ENCODE measurements at places on chromosomes 6 and 20. TPM values are rescaled to one million over a fixed set of nuclear protein-coding genes. Genes with fewer than 3 reads are reported as not detected.

- no peaks in the 10 kb centered on the region for H3K36me3 ChIP-seq
- no peaks in the 10 kb centered on the region for H3K27me3 ChIP-seq
- H3K4me3 ChIP-seq, result no peak overlapping the region
- peaks cover 18% of the 10 kb centered on the region for H3K4me1 ChIP-seq
- no peak overlapping the region for H3K27ac ChIP-seq
These were observed 22.2 kb downstream of the PTPRK start for GRCh38 chr6:128498234-128498633.

The MCCD1 gene
- total RNA-seq, result not detected

DNA sequence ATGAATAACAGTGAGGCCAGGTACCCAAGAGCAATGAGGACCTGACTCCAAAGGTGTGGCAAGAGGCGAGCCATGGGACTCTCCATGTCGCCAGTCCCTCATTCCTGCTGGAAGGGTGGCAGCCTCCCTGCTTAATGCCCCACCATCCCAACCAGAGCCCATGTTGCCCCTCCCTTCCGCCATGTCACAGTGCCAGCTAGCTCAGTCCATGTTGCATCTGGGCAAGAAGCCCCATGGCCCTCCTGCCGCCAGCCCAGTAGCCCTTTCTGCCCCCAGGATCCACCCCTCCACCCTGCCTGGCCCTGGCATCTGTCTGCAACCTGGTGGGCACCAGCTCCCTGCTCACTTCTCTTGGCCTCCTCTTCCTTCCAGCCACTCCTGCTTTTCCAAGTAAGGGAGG, 6.0 kb upstream of the CPNE5 start:
- DNase-seq, result no peak
- peaks cover 9% of the 10 kb centered on the region for H3K27me3 ChIP-seq
- H3K4me3 ChIP-seq, result no peak overlapping the region
- H3K27ac ChIP-seq, result no peak overlapping the region
- no peaks in the 10 kb centered on the region for H3K36me3 ChIP-seq
- peaks cover 21% of the 10 kb centered on the region for H3K4me1 ChIP-seq

DNA sequence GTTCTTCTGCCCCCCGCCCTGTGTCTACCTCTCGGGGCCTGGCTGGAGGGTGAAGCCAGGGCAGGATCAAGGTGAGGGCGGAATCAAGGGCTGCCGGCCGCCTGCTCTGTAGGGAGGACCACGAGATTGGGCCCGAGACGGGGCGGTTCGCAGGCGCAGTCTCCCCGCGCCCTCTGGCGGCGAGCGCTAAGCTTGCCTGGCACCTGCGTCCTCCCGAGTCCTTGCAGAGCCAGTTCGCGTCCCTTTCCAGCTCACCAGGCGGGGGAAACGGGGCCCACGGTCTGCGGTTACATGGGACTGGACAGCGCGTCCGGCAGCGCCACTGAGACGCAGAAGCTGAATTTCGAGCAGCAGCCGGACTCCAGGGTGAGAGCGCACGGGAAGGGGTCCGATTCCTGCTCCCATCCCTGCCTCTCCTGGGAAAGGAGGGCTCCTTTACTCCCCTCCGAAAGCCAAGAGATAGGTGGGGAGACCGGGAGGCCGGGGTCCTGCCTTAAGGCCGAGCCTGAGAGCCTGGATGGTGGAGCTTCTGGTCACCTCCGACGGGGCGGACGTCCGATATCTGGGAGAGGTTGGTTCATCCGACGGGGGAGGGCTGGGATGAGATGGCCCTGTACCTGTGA, 3.6 kb upstream of the MATN4 start:
- peaks cover 2% of the 10 kb centered on the region for H3K27me3 ChIP-seq
- no peaks in the 10 kb centered on the region for H3K4me1 ChIP-seq
- no peak for DNase-seq
- H3K36me3 ChIP-seq, result no peaks in the 10 kb centered on the region

The SLC26A8 gene
- total RNA-seq, result not detected

The GGTLC1 gene
- not detected for total RNA-seq

DNA sequence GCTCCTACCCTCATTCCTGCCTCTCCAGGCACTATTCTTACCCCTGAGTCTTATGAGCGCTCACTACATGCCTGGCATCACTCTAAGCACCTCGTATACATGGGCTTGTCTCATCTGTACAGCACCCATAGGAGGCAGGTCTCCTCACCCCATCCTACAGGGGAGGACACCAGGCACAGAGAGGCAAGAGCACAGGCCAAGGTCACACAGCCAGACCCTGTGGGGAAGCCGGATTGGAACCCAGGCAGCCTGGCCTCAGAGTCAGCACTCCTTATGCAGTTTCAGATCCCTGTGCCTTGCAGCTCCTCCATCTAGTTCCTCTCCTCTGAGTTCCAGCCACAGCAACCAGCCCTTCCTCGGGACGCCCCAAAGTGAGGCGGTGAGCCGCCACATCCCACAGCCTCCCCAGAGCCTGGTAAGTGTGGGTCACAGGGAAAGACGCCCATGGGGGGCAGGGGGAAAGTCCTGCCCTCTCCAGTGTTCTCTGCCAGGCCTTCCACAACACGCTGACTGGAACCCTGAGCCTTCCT, 103.3 kb downstream of the NFATC2 start:
- no peaks in the 10 kb centered on the region for H3K4me1 ChIP-seq
- H3K27me3 ChIP-seq, result no peaks in the 10 kb centered on the region
- no peak overlapping the region for H3K27ac ChIP-seq
- H3K36me3 ChIP-seq, result no peaks in the 10 kb centered on the region

The ZBTB46 gene
- 2.4 TPM for total RNA-seq

The ENPP5 gene
- 1.5 TPM for total RNA-seq

The BTNL2 gene
- not detected for total RNA-seq

DNA sequence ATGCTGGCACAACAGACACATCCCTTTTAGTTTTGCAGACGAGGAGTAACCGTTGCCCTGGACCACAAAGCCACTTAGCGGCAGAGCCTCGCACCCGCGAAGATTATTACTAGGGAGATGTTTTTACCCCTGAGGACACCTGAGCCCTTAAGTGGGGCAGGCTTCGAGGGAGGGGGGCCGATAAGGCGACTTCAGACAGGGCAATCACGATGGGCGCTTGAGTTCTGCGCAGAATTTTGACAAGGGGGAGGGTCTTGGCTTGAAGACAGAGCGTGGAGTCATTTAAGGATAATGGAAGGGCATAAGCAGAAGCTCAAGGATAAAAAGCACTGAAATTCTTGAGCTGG, 650 bp upstream of the TTK start:
- no peaks in the 10 kb centered on the region for H3K36me3 ChIP-seq
- no peak for DNase-seq
- H3K27me3 ChIP-seq, result no peaks in the 10 kb centered on the region
- H3K4me3 ChIP-seq, result peak overlapping the region; percentile 65
- peak overlapping the region; percentile 94 for H3K27ac ChIP-seq

- peak within 1 kb of the TSS; percentile 89 for H3K4me3 ChIP-seq
- no peaks in the 10 kb centered on the region for H3K36me3 ChIP-seq
- peak; percentile 28 for DNase-seq
These were observed at the start of gene HIVEP2 for GRCh38 chr6:142945049-142945445. HIVEP2 (minus strand) TSS chr6:142945176; CDS start chr6:142774738, 170,438 bp downstream.

DNA sequence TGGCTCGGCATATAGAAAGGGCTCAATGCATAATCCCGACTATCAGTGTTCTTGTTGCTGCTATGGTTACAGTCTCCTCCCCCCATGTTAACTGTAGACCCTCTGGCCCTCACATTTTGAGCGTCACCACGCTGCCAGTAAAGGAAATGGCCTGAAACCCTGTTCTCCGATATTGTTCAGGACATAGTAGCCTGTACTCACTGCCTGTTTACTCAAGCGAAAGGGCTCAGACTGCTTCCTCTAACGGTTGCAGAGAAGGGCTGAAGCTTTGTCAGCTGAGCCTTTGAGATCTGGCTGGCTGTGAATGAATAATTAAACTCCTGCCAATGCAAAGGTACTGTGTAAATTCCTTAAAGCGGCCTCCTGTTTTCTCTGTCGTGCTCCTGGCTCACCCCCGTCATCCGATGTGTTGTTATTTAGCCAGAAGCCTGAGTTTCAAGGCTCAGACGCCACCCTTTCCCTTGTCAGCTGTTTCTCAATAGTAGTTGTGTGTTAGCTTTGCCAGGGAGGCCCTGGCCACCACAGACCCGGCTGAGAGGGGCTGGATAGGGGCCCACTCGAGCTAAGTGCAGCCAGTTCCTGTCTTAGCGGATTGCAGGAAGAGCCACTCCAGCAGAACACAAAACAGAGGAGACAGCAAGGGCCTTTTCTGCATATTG, 31.2 kb upstream of the RALGAPA2 start:
- H3K4me3 ChIP-seq, result no peak overlapping the region
- H3K27me3 ChIP-seq, result peaks cover 17% of the 10 kb centered on the region
- H3K4me1 ChIP-seq, result peaks cover 41% of the 10 kb centered on the region
- peak overlapping the region; percentile 63 for H3K27ac ChIP-seq
- H3K36me3 ChIP-seq, result no peaks in the 10 kb centered on the region

DNA sequence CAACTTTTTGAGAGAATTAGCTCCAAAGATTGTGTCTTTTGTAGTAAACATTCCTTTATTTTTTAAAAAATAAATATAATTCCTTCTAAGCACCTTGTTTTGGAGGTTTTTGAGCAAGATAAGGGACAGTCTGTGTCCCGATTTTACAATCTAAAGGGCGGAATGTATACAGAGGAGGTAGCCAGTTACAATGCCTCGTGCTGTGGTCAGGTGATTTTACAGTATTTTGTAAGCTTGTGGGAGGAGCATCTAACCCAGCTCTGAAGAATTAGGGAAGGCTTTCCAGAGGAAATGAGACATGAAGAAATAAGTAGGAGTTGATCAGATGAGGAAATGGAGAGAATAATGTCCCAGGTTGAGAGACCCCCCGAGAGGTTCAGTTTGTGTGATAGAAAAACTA, 1.3 kb downstream of the HINT3 start:
- DNase-seq, result no peak
- no peaks in the 10 kb centered on the region for H3K36me3 ChIP-seq
- H3K27ac ChIP-seq, result peak overlapping the region; percentile 94
- H3K4me1 ChIP-seq, result peaks cover 53% of the 10 kb centered on the region
- peak overlapping the region; percentile 90 for H3K4me3 ChIP-seq

DNA sequence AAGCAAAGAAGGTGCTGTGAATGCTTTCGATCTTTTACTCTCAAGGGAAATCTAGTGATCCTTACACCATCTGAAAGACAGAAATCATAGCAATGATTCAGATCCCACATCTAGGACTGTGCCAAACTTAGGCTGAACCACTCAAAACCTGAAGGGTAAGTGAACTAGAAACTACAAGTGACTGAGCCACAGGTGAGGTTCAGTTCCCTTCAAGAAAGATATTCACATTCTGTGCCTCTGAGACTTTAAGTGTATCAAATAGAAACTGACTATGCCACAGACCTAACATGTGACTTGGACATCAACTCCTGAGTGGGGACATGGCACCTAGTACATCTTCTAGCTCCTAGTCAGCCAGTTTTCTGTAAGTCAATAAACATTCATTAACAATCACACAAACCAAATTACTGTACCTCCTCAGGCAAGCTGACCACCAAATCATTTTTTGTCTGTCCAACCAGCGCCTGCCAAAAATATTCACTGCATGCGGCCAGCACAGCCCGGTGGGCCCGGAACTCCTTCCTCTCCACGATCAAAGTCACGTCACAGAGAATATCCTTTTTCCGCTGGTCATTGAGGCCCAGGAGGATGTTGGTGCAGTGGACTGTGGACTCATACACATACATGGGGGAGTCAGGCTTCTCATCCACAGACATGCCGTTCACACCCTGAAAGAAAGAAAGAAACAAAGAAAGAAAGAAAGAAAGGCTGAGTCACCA, 114.1 kb downstream of the GJA10 start:
- no peaks in the 10 kb centered on the region for H3K27me3 ChIP-seq
- H3K27ac ChIP-seq, result no peak overlapping the region
- no peak for DNase-seq
- no peaks in the 10 kb centered on the region for H3K4me1 ChIP-seq
- no peak overlapping the region for H3K4me3 ChIP-seq
- no peaks in the 10 kb centered on the region for H3K36me3 ChIP-seq

DNA sequence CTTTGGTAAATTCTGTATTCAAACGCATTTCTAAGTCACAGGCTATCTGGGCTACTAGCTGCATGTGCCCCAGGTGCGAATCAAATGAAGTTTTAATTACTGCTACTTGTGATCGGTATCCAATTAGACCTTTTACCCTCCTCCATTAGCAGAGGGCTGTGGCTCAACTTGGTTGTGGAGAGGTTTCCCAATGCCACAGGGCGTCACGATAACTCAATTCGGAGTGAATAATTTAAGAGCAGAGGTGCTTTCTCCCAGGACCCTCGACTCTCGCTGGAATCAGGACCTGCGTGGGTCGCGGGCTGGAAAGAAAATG, 640 bp downstream of the SAYSD1 start:
- H3K4me1 ChIP-seq, result peaks cover 30% of the 10 kb centered on the region
- no peak for DNase-seq
- peak overlapping the region; percentile 97 for H3K27ac ChIP-seq
- H3K4me3 ChIP-seq, result peak overlapping the region; percentile 71
- no peaks in the 10 kb centered on the region for H3K27me3 ChIP-seq

- H3K4me3 ChIP-seq, result no peak overlapping the region
- no peaks in the 10 kb centered on the region for H3K27me3 ChIP-seq
- H3K27ac ChIP-seq, result no peak overlapping the region
These were observed 41.9 kb downstream of the MTRES1 start for GRCh38 chr6:107069631-107070548.

The SLC22A3 gene
- 5.5 TPM for total RNA-seq

GRCh38 chr20:41714030-41714429, 95.9 kb upstream of the CHD6 start:
- no peak for DNase-seq
- H3K27ac ChIP-seq, result no peak overlapping the region
- no peaks in the 10 kb centered on the region for H3K27me3 ChIP-seq
- no peaks in the 10 kb centered on the region for H3K36me3 ChIP-seq
- no peak overlapping the region for H3K4me3 ChIP-seq
- H3K4me1 ChIP-seq, result peaks cover 21% of the 10 kb centered on the region

The GGT7 gene
- 4.4 TPM for total RNA-seq

All from esophagus squamous epithelium (tissue), 5 donors.